ENCODE measurements at places on chromosomes 2 and 18.

DNA sequence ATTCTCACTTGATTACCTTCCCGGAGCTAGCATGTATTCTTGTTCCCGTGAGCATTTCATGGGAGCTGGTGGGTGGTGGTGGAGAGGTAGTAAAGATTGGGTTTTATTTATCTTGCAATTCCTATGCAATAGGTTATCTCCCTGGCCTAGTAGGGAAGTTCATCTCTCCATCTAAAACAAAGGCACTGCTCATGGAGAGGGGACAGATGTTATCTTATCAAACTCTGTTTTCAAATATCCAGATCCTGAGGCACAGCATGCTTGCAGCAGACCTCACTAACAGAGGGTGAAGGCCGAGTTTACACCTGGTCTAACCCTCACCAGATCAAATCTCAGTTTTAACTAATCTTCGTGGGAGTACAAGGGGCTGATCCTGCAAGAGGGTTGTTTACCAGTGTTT is 98.9 kb downstream of the CYRIA start:
- DNase-seq: no peak

DNA sequence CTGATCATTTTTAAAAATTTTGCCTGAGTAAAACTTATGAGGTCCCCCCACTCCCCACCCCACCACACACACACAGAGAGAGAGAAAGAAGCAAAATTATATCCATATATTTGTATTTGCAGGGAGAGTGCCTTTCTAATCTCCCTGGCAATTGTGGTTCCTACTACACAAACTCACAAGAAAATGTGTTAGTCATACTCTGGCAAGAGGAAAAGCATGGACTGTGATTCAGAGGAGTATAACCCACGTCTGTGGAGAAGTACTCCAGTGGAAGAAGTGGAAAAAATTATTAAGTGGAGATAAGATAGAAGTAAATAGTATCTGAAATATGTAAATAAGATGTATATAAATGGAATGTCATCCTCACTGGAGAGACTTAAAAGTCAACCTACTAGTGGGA is 114.0 kb downstream of the DSEL start:
- no peak for DNase-seq

- no peak for DNase-seq
Observed at GRCh38 chr2:159613651-159614285, 2.6 kb downstream of the BAZ2B start.

- no peak for DNase-seq
Observed at GRCh38 chr2:71043531-71044407, 24.7 kb upstream of the NAGK start.

GRCh38 chr2:217069263-217070042 is 209.6 kb upstream of the TNP1 start:
- DNase-seq: no peak

DNA sequence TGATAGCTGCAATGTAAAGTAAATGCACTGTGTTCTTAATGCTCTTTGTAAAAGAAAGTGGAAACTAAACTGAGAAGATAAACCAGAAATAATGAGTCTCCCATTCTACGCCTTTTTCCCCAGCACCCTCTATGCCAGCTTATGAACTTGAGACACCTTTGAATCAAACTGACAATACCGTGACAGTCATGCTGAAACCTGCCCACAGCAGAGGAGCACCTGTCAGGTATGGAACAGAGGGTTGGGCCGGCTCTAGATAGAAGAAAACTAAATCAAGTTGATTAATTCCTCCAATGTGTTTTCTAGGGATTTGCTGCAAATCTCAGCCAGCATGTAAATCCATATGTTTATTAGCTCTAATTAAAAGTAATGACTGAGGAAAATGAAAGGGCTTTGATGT is 520.6 kb upstream of the RAB12 start:
- DNase-seq: no peak

- no peak for DNase-seq
Observed at GRCh38 chr2:213285404-213285803, 1.1 kb downstream of the SPAG16 start.

All from DND-41 (cell line).